ENCODE measurements at places on chromosomes 4 and X.

DNA sequence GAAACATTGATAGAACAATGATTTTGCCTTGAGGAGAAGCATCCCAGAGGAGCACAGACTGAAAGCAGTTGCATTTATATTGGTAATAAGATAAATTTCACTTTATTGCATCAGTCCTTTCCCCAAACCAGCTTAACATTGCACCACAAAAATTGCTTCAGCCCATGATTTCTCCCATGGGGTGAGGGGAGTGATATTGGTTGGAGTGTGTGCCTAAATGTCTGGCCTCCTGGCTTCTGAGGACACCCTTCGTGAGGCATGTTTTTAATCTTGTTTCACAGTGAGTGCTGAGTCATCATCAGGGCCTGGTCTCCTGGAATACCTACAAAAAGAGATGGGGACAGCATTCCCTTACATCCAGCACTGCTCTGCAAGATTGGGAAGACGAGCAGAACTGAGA, 487.9 kb downstream of the C4orf33 start:
- no peak for DNase-seq

GRCh38 chr4:17232566-17233253, 279.2 kb downstream of the QDPR start:
- peak; percentile 46 for DNase-seq

- DNase-seq: no peak
Observed at GRCh38 chrX:154348646-154349358, 25.6 kb downstream of the FLNA start.

GRCh38 chrX:71450433-71451106, 82.3 kb upstream of the OGT start:
- DNase-seq: no peak

DNA sequence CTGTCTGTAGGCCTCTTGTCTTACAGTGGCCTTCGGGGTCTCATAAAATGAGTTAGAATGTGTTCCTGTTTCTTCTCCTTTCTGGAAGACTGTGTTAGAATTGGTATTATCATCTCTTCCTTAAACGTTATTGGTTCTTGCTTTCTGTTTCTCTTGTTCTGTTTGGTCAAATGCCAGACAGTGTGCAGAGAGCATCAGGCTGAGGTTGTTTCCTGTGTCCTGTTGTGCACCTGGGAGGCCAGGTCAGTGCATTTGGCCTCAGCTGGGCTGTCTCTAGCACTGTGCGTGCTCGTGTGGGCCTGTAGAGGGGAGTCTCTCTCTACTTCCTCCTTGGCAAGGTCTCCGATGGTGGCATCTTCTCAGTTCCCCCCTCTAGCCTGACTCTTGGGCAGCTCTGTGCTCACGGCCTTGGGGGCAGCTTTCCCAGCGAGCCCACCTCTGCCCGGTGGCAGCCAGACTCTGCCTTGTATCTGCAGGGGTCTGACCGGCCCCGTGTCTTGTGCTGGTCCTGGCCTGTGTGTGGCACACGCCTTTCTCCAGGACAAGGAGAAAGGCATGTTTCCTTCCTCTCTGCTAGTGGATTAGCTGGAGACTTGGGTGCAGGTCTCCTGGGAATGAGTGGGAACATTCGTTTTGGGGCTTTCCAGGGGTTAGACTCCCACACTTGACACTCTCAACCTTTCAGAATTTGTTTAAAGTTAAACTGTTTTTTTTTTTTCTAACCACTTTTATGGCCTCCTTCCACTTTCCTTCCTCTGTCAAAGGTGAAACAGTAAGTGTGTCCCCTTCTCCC, 62.3 kb downstream of the FAM193A start:
- DNase-seq: no peak

- no peak for DNase-seq
Observed at GRCh38 chrX:127888767-127889166, 163.4 kb downstream of the ACTRT1 start.

DNA sequence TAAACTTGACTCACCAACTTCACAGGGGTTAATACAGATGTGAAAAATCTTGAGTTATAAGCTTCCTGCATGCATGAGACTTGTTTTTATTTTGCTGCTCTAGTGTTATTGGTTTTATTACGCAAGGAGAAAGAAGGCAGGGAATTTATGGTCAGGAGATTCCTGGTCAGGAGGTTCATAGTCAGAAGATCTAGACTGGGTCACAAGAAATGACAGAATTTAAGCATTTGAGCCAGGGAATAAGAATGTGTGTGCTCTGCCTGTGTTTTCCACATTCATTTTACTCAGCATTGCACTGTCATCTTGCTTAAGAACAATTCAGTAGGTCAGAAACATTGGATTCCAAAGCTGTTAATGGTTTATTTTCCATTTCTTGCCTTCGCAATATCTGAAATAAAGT, 2522.1 kb downstream of the ARAP2 start:
- peak; percentile 85 for DNase-seq

DNA sequence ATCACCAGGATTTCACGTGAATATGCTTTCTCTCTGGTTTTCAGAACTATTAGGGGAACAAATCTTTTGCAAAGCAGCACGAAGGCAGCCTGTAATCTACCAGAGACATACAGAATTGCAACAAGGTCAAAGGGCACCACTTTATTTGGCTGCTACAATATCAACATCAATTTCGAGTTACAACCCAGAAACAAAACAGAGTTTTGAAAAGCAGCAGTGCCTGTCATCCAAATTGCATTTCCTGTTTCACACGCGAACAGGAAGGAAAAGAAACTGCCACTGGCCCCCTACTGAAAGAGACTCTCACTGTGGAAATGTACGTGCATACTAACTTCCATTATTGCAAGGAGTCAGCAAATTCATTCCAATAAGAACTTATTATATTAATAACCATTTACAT, 17.1 kb upstream of the C1QTNF7 start:
- DNase-seq: no peak

GRCh38 chr4:140707325-140707724, 48.9 kb downstream of the TBC1D9 start:
- no peak for DNase-seq

GRCh38 chrX:79557212-79557611, 190.1 kb upstream of the ITM2A start:
- DNase-seq: no peak

All from GM04504 (cell line).